ENCODE measurements at places on chromosomes 2 and 18.

DNA sequence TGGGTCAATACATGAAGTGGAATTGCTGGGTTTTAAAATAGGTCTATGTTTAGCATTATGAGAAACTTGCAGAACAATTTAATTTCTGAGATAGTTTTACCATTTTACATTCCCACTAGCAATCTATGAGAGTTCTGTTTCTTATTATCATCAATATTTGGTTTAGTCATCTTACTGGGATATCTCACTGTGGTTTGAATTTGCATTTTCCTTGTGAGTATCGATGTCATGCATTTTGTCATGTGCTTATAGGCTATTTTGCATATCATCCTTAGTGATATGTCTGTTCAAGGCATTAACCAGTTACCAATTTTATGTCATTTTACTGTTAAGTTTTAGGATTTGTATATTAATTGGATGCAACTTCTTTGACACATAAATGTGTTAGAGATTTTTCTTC, 204.4 kb downstream of the MCFD2 start:
- DNase-seq: no peak

DNA sequence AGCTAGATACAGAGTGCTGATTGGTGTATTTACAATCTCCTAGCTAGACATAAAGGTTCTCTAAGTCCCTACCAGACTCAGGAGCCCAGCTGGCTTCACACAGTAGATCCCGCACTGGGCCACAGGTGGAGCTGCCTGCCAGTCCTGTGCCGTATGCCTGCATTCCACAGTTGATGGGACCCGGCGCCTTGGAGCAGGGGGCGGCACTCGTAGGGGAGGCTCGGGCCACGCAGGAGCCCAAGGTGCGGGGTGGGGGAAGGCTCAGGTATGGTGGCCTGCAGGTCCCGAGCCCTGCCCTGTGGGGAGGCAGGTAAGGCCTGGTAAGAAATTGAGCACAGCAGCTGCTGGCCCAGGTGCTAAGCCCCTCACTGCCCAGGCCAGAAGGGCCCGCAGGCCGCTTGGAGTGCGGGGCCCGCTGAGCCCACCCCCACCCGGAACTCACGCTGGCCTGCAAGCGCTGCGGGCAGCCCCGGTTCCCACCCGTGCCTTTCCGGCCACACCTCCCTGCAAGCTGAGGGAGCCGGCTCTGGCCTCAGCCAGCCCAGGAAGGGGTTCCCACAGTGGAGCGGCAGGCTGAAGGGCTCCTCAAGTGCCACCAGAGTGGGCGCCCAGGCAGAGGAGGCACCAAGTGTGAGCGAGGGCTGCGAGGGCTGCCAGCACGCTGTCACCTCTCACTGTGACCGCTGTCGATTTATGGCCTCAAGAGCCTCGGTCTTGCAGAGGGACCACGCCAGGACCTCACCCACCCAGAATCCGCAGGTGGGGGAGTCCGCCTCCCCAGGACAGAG, 76.5 kb downstream of the MEX3C start:
- DNase-seq: no peak

- peak; percentile 40 for DNase-seq
Observed at GRCh38 chr2:214830794-214831346, 21.4 kb upstream of the BARD1 start.

DNA sequence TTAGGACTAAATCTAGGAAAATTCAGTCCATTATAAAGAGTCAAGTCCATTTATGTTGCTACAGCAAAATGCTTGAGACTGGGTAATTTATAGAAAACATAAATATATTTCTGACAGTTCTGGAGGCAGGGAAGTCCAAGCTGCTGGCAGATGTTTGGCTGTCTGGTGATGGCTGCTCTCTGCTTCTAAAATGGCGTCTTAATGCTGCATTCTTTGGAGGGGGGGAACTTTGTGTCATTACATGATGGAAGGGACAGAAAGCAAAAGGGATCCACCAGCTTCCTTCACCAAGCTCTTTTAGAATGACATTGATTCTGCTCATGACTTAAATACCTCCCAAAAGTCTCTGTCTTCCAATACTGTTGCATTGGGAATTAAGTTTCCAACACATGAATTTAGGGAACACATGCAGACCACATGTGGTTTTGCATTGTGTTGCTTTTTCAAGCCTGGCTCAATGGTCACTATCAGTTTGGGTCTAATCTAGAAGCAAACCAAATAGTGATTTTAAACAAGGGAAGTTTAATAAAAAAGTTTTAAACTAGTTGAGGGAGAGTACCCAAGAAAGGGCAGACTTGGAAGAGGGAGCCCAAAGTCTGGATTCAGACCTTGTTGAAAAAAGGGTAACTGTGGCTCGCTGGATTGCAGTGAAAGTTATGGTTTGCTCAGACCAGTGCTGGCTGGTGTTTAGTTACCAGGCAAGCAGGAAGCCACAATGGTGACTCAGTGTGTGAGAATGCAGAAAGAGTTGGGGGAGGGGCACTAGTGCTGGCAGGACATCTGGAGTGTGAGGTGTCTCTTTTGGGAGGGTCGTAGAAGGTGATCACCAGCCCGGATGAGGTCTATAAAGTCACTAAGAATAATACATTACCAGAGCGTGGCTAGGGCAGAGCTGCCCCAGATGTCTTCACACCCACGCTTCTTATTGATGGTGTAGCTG, 30.8 kb downstream of the C18orf54 start:
- DNase-seq: peak; percentile 1

DNA sequence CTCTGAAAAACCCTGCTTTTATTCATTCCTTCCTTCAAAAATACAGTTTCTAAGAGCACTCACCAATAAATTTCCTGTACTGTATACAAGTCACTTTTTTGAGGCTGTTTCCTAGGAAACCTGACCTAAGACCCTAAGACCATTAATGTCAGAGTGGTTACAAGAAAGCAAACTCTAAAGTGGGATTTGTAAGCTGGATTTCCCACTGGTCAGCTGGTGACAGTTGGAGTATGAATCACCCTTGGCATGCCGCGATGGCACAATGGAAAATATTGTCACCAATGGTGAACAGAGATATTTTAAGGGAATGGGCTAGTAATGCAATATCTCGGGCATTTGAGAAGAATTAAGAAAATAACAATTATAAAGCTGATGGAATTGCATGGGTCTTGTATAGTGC, 101.9 kb downstream of the COL3A1 start:
- no peak for DNase-seq

DNA sequence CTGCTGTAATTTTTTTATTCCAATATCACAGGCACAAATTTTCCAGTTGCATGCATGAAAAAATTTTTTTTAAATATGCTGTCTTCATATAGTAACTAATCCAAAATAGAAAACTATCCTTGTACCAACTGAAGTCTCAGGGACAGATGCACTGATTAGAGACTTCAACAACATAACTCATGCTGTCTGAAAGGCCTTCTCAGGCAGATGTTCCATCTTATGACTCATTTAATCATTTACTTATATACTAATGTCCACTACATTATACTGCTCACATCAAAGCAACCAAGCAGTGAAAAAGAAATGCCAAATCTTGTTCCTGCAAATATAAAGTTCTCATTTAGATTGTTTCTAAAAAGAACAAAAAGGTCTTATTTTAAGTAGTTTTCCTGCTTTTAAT, 53.1 kb downstream of the OLA1 start:
- DNase-seq: peak; percentile 19

DNA sequence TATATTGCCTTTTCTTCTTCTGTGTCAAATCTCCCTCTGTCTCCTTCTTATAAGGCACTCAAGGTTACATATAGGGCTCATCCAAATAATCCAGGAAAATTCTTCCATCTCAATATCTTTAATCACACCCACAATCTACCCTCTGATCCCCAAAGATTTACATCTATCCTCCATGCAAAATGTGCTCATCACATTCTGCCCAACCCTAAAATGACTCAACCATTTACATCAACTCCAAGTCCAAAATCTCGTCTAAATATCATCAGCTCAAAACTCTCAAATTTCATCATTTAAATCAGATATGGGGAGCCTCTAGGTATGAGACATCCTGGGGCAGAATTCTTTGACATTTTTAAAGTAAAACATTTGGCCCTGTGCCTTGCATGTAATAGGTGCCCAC, 1349.8 kb downstream of the SUCLG1 start:
- no peak for DNase-seq

DNA sequence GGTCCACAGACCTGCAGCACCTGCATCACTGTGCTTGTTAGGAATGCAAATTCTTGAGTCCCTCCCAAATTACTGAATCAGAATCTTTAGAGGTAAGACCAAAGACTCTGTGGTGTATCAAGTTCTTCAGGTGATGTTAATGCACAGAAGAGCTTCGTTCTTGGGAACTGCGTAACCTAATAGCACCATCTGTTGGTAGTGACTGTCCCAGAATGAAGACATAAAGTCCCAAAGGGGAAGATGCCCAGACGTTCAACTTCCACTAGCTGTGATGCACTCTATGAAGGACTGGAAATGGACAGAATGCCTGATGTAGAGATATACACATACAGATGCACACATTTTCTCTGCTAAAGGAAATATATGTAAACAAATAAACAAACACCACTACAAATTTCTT, 576.0 kb downstream of the LRP1B start:
- DNase-seq: peak; percentile 81

GRCh38 chr2:182615036-182615435, 101.0 kb upstream of the DNAJC10 start:
- no peak for DNase-seq

DNA sequence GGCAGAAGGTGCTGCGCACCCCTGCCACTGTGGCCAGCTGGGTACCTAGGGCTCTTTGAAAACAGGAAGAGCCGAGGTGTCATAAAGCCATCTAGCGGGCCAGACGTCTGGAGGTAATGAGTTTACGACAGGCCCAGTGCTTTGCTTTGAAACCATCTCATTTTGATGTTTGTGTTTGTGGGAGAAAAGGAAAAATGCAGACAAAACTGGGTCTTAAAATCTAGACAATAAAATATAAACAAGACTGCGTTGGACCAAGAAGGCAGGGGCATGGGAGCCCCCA, 3.2 kb downstream of the HOXD9 start:
- no peak for DNase-seq

GRCh38 chr2:122061206-122061605, 305.8 kb downstream of the TSN start:
- no peak for DNase-seq

DNA sequence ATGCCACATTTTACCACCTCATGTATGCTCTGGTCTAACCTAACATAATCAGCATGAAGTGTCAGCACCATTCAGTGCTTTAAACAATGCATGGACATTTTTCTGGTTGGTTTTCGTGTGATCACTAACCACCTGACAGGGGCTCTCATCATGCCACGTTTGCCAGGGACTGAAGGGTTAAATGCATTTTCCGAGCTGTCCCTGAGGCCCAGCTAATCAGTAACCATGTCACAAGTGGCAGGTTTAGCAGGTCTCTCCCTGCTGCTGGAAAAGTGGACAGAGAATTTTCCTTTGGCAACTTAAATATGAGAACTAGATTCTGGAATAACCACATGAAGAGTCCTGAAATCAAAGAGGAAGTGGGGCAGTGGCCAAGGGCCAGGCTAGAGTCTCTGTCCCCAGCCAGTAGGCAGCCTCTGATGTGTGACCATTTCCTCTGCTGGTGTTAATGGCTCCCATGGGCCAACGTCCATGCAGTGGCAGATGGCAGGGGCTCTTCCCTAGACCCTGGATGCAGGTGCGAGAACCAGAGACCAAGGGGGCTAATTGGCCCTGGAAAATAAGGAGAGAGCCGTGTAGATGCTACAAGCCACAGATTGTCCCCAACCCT, 69.5 kb downstream of the TPGS2 start:
- no peak for DNase-seq

DNA sequence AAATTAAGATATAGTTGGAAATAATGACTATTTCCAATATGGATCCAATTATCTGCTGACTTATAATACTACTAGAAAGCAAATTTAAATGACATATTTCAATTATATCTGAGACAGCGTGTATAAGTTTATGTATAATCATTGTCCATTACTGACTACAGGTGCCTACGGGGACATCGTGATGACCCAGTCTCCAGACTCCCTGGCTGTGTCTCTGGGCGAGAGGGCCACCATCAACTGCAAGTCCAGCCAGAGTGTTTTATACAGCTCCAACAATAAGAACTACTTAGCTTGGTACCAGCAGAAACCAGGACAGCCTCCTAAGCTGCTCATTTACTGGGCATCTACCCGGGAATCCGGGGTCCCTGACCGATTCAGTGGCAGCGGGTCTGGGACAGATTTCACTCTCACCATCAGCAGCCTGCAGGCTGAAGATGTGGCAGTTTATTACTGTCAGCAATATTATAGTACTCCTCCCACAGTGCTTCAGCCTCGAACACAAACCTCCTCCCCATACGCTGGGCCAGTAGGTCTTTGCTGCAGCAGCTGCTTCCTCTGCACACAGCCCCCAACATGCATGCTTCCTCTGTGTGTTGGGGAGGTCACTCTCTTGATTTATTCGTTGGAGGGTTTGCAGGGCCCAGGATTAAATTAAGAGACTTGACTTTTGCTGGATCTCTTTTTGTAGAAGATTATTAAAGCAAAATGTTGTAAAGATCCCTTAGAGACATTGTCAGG, 194.4 kb downstream of the RPIA start:
- DNase-seq: no peak

DNA sequence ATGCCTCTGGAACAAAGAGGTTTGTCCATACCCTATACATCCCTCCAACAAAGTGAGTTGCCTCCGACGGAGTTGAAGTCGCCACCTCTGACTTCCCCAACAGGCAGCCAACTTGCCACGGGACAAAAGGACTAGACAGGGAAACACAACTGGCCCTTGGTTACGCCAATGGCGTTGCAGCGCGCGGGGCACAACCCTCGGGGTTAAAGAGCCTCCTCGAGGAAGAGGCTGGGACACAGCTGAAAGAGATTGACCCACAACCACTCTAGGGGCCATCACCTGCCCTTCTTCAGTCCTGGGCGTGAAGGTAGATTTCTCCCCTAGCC, 545 bp downstream of the GTF3C2 start:
- DNase-seq: peak; percentile 86

Measured in NCI-H82 (cell line).